Activated CD4-positive, alpha-beta T cell treated with anti-CD3 and anti-CD28 coated beads for 4 hours (primary cell): ENCODE measurements at places on chromosomes 6 and 20.
A peak's percentile ranks its signal among the peaks of the same experiment; 100 is the strongest.

DNA sequence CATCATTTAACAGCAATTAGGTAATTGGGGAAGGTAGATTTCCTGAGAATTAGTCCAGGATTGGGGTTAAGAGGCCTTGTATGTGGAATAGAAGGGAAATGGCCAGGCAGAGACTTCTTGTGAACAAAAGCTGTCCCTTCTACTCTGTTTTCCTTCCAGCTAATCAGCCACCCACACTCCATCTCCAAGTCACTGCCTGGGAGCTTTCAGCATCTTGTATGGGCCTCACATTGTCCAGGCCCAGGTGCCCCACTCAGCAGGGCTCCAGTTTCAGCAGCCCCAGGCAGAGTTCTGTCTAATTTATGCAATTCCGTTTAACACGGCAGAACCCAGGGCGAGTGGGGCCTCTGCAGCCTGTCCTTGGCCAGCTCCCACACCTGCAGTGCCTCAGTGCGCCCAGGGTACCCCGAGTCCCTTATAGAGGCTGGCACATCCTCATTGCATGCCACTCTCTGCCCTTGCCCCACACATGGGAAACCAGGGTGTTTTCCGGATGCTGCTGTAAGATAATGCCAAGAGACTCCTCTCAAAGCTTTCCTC lies 113.0 kb downstream of the EDN3 start:
- DNase-seq: no peak

DNA sequence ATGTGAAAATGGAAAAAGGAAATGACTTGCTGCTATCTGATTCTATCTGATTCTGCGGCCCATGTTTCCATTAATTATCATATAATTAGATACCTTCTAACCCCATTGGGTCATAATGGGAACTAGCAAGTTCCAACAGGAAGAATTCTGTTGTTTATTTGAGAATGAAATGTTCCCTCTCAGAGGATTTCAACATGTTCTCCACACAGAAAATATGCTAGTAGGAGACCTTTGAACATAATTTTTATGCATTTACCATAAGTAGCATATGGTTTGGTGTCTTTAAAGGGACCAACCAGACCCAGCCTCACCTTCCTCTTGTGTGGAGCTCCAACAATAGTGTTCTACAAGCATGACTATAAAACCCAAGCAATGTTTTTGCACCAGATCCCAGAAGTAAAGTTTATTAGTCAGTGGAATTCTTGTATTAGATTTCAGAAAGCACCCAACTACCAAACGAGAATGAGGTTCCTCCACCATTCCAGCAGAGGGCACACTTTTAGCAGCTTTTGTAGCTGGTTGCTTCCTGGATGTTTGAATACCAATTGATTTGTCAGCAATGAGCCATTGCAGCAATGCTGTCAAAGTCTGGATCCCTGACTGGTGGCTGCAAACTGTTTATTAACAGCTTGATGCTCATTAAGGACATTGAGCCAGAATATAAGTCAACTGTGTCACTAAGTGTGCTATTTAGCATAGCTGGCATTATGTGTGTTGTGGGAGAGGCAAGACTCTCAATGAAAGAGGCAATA lies 143.6 kb upstream of the GJE1 start:
- peak; percentile 15 for DNase-seq

DNA sequence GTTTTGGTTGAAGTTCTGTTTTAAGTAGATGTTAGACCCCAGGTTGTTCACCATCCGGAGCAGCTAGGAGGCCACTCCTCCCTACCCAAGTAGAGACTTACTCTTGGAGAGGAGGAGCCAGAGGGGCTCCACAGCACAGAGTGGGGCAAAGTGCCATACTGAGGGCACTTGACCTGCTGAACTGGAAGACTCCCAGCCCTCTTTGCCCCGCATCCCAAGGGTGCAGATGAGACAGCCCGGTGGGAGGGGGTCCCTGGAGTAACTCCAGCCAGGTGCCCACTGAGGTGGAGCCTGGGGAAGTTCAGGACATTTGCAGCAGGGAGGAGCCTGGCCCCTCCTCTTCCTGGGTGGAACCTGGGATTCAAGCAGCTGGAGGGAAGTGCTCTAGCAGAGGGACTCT lies 102.1 kb upstream of the GPR6 start:
- no peak for DNase-seq

GRCh38 chr6:30686009-30686907 lies at the start of gene PPP1R18:
Gene PPP1R18, minus strand, starts transcription at chr6:30686645. Its CDS starts 627 bp downstream, at chr6:30686018.
- DNase-seq: peak; percentile 87

- DNase-seq: no peak
Observed at GRCh38 chr6:6826095-6826901, 237.8 kb downstream of the LY86 start.

DNA sequence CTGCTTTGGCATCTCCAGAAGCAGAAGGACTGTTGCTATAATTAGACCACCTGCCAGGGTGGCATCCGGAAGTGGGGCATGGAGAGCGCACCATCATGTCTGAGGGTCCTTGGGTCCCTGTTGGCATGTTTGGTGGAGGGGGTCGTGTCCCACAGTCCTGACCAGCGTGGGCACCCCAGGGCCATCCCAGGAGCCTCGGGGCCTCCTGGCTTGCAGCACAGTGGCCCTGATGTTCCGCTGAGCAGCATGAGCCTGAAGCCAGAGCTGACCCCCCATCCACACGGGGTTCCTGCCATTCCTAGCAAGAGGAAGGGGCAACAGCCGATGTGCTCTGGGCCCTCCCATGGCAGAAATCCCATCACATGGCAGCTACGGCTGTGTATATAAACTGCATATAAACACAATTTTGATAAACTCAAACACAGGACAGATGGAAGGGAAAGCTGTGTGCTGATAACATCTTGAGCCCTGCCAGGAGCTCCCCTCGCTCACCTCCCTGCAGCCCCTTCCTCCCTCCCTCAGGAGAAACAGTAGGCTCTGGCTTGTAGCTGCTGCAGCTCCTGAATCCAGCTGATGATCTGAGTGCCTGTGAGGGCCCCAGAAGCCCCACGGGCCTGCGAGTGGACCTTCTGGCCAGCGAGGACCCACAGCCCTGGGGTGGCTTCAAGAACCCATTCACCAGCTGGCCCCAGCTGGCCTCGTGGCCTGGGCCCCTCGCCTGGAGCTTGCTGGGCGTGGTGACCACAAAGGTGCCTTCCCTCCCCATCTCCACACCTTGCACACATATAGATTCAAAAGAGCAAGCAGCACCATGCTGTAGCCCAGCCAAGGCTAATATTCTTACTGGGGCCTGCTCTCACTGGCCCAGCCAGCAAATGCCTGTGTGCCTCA lies 321.6 kb downstream of the CDH4 start:
- no peak for DNase-seq

GRCh38 chr6:37602346-37602745 lies 95.3 kb downstream of the MDGA1 start:
- no peak for DNase-seq

GRCh38 chr20:5608104-5608441 lies 142.1 kb upstream of the SHLD1 start:
- DNase-seq: no peak

GRCh38 chr6:22766979-22767378 lies 197.6 kb downstream of the HDGFL1 start:
- no peak for DNase-seq
